Suprapubic skin (tissue), 4 donors: ENCODE measurements at places on chromosomes 6 and 20. TPM values are rescaled to one million over a fixed set of nuclear protein-coding genes. Genes with fewer than 3 reads are reported as not detected.
A peak's percentile ranks its signal among the peaks of the same experiment; 100 is the strongest.

The SLC26A8 gene
- not detected for total RNA-seq

- no peaks in the 10 kb centered on the region for H3K27me3 ChIP-seq
- H3K4me1 ChIP-seq = peaks cover 3% of the 10 kb centered on the region
- H3K27ac ChIP-seq = no peak overlapping the region
- peak; percentile 11 for DNase-seq
- H3K36me3 ChIP-seq = no peaks in the 10 kb centered on the region
Observed at GRCh38 chr20:23436681-23437080, 2.8 kb upstream of the CSTL1 start.

GRCh38 chr20:63702751-63703470 lies 4.9 kb downstream of the ARFRP1 start:
- peaks cover 34% of the 10 kb centered on the region for H3K4me1 ChIP-seq
- H3K27me3 ChIP-seq = no peaks in the 10 kb centered on the region
- peaks cover 34% of the 10 kb centered on the region for H3K36me3 ChIP-seq
- DNase-seq = peak; percentile 71
- no peak overlapping the region for H3K27ac ChIP-seq

DNA sequence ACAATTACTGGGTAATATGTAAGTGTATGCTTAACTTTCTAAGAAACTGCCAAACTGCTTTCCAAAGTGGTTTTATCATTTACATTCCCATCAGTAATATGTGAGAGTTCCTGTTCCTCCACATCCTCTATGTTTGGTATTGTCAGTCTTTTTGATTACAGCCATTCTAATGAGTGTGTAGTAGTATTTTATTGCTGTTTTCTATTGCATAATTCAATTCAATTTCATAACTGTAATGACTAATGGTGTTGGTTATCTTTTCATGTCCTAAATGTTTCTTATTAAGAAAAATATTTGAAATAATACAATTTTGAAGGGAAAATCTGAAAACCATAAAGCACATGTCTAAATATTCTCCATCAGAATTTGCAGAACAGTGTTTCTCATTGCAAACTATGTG lies 119.3 kb downstream of the MAP3K7 start:
- no peak overlapping the region for H3K4me3 ChIP-seq
- no peak for DNase-seq
- no peak overlapping the region for H3K27ac ChIP-seq
- no peaks in the 10 kb centered on the region for H3K27me3 ChIP-seq
- H3K36me3 ChIP-seq = no peaks in the 10 kb centered on the region

DNA sequence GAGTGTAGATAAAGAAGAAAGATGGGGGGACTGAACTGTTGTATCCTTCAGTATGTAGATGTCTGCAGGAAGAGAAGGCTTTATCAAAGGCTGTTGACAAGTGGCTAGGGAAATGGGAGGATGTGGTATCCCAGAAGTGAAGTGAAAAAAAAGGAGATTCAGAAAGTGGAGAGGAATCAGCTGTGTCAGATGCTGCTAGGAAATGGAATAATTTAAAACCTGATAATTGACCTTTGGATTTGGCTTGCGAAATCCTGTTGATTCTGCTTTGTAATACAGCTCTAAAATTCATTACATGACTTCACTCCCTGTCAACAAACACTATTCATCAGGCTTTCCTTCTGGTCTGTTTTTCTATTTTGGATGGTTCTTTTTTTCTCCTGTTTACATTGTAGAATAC lies 41.7 kb downstream of the PHF3 start:
- H3K4me3 ChIP-seq = no peak overlapping the region
- no peak for DNase-seq
- H3K36me3 ChIP-seq = peaks cover under 1% of the 10 kb centered on the region
- H3K27me3 ChIP-seq = no peaks in the 10 kb centered on the region
- H3K4me1 ChIP-seq = peaks cover 24% of the 10 kb centered on the region

- no peak for DNase-seq
- peaks cover 13% of the 10 kb centered on the region for H3K4me1 ChIP-seq
- H3K36me3 ChIP-seq = peaks cover 14% of the 10 kb centered on the region
- H3K27ac ChIP-seq = no peak overlapping the region
- H3K27me3 ChIP-seq = no peaks in the 10 kb centered on the region
- no peak overlapping the region for H3K4me3 ChIP-seq
Observed at GRCh38 chr6:13365320-13365719, 37.0 kb upstream of the TBC1D7 start.
